ENCODE measurements at places on chromosomes 3 and 15.

GRCh38 chr15:62942428-62942827, 100.1 kb upstream of the TPM1 start:
- no peak for DNase-seq

- DNase-seq = no peak
Observed at GRCh38 chr3:195098741-195099525, 172.0 kb downstream of the XXYLT1 start.

GRCh38 chr3:110752307-110752706, 319.3 kb upstream of the NECTIN3 start:
- no peak for DNase-seq

DNA sequence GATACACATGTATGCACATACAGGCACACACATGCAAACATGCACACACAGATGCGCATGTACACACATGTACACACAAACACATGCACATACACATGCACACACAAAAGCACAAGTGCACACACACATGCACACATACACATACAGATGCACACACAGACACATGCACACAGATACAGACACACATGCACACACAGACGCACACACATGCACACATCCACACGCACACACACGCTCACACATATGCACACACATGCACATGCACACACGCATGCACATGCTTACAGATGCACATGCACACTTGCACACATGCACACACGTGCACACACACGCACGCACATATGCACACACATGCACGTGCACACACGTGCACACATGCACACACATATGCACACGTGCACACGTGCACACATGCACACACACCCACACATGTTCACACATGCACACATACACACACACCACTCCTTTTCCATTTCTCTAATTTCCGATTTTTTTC, 283.8 kb upstream of the FRG2C start:
- DNase-seq = no peak

GRCh38 chr15:63968700-63969099, 77.6 kb downstream of the DAPK2 start:
- peak; percentile 33 for DNase-seq

GRCh38 chr3:187150599-187150998, 11.3 kb upstream of the RPL39L start:
- DNase-seq = no peak

DNA sequence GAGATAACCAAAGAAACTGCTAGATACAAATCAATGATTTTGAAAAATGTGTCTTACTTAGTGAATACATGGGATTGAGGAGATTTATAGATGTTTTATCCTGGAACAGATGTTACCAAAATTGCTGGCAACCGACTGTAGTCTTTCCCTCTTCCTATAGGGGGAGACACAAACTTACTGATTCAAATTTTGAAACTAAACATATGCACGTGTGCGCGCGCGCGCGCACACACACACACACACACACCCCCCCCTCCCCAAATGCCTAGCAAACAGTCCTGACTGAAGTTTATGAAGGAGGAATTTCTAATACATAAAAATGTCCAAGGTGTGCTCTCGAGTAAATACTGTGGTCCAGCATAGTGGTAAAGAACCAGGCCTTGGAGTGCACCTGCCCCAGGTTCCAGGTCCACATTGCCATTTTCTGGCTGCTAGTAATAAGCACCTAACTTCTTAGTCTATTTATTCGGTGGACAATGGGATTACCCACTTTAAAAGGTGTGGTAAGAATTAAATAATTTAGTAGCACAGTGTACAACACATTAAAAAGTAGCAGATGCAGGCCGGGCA, 18.5 kb upstream of the C3orf62 start:
- no peak for DNase-seq

DNA sequence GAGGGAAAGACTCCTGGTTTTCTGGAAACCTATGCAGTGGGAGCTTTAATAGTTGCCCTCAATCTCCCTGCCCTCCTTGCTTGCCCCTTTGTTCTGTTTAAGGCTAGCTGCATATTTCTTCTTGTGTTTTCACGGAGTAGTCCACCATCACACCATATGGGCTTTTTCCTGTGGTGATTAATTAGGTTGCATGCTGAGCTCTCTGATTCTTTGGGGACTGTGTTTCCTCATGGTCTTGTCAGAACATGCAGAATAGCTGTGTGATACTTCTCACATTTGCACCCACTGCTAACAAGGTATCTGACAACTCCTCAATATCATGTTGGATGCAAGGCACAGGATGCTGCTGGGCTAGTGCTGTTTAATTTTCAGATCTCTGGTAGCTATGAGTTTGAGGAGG, 139.6 kb downstream of the PTPRG start:
- DNase-seq = no peak

- no peak for DNase-seq
Observed at GRCh38 chr15:60937278-60937677, 291.8 kb downstream of the RORA start.

DNA sequence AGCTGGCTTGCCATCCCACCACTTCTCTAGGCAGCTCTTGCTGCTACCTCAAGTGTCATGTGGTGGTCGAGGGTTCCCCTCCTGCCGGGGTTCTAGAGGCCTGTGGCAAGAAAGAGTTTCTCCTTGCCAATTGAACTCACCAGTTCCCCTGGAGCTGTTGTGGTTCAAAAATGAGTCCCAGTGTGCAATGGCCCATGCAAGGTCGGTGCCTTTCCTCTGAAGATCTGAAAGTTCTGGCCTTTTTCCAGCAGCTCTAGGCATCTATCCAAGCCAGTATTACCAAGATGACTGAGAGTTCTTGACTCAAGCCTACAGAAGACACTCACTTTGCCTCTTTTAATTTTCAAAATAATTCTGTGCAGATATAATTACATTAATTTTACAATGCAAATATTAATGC, 163.6 kb downstream of the KCNMB2 start:
- no peak for DNase-seq

- DNase-seq = no peak
Observed at GRCh38 chr3:15099364-15100098, 583 bp upstream of the RBSN start.

- DNase-seq = no peak
Observed at GRCh38 chr3:124044956-124045355, 53.0 kb upstream of the ROPN1 start.

DNA sequence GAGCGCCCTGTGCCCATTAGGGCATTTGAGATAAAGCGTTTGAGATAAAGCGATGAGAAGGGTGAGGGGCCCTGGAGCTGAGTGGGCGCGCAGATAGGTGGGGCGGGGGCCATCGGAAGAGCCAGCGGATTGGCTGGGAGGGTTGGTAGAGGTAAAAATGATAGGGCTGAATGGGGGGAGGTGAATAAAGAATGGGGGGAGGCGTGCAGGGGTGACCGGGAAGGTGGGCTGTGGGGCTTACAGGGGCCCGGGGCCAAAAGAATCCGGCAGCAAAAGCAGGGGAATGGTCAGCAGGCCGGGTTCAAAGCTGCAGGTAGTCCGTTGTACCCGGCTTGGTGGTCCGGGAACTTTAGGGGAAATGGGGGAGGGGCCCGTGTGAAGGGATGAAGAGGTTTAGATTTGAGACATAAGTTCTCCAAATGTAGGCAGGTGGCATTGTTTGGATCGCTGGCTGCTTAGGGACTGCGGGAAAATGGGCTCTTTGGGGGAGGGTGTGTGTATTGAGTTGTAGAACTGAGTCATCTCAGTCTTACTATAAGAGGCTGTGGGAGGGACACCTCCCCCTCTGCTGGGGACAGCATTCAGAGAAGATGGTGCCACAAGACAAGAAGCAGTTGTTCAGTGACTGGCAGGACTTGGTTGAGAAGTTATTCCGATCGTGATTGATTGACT, 610 bp downstream of the ARID3B start:
- DNase-seq = peak; percentile 39

DNA sequence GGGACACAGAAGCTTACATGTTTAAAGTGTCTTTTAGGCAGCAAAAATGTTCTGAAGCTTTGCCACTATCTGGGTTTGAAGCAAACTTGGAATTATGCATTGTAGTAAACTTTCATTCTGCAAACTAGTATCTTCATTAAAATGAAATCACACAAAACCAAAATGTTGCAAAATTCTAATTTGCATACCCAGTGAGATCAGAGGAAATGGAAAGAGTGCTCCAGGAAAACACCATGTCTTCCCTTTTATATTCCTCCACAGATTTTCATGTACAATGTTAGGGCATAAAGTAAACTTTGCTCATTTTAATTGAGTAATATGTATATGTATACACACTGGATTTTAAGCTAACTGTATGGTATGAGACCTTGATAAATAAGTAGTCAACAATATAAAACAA, 23.9 kb downstream of the ANO10 start:
- DNase-seq = no peak

DNA sequence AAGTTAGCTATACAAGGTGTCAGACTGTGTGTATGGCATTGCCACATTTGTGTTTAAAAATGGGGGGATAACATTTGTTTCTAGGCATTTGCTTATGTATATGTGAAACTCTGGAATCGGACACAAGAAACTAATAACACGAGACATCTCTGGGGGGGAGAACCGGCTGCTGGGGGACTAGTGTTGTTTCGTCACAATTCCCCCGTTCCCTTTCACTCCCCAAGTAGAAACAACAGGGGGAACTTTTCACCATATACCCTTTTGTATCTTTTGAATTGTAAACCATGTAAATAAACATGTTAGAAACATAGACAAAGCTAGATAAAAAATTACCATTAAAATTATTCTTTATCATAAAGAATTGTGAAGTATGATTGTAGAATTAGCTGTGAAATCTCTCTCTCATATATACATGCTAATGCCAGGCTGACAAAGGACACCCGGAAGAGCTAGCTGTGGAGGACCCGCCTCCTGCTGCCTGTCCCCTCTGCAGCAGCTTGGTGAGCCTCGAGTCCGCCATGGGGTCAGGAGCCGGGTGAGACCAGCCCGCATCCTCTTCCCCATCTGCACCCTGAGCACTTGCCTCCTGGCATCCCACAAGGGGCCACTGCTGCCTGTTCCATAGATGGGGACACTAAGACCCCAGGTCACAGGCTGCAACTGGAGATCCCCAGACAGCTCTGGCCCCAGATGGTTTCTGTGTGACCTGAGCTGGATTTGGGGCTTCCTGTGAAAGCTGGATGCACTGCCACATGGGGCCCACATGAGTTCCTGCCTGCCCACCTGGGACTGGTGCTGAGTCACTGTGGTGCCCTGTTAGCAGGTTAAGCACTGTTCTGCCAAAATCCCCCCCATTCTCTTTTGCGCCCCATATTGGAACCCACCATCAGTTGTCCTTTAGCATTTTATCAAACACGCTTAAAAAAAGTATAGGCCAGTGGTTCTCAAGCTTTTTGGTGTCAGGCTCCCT, 91.6 kb downstream of the IQSEC1 start:
- DNase-seq = no peak

- no peak for DNase-seq
Observed at GRCh38 chr15:78440375-78441373, 2.7 kb downstream of the IREB2 start.

DNA sequence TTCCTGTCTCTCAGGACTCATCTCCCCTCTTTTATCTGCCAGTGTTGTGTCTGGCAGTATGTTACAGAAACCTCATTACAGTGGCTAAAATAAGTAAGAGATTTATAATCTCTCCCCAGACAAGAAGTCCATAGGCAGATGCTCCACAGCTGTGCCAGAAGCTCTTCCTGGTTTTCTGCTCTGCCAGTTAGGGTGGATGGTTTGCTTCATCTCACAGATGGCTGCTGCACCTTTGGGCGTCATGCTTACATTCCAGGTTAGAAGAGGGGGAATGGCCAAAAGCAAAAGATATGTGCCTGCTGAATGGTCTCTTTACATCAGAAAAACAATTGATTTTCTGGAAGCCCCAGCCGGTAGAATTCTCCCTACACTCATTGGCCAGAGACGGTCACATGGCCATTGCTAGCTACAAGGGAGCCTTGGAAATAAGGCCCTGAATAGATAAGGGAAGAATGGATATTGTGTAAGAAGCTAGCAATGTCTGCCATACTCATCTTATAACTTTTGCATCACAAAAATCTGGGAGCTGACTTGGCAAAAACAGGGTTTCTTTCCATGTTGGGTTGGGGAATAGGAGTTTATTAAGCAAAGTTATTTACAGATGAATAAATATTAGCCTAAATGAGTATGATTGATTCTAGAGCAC, 91.1 kb downstream of the PDCD6IP start:
- no peak for DNase-seq

GRCh38 chr3:56935811-56936210, 124.7 kb upstream of the SPATA12 start:
- no peak for DNase-seq

DNA sequence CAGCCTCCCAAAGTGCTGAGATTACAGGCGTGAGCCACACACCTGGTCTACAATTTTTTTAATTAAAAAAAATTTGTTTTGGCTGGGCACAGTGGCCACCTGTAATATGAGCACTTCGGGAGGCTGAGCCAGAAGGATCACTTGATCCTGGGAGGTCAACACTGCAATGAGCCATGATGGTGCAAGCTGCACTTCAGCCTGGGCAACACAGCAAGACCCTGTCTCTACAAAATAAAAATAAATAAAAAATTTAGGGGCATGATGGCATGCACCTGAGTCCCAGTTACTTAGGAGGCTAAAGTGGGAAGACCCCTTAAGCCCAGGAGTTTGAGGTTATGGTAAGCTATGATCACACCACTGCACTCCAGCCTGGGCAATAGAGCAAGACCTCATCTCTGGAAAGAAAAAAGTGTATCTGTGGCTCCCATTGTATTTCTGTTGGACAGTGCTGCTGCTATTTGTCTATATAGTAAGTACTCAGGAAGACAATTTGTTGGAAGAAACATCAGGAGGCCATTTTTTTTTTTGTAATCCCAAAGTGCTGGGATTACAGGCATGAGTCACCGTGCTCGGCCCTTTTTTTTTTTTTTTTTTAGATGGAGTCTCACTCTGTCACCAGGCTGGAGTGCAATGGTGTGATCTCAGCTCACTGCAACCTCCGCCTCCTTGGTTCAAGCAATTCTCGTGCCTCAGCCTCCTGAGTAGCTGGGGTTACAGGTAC, 27.5 kb upstream of the SH3BP5 start:
- DNase-seq = no peak

- no peak for DNase-seq
Observed at GRCh38 chr15:44045217-44045616, 149.9 kb downstream of the FRMD5 start.
